ENCODE measurements at places on chromosomes 5 and 9.

GRCh38 chr5:179266291-179267070 is 78.8 kb downstream of the ADAMTS2 start:
- no peak for DNase-seq

- DNase-seq, result no peak
These were observed 929.6 kb upstream of the WWC1 start for GRCh38 chr5:167361795-167362194.

GRCh38 chr9:35294556-35294955 is 132.7 kb downstream of the UNC13B start:
- DNase-seq, result no peak

GRCh38 chr5:107513337-107514085 is 157.2 kb downstream of the EFNA5 start:
- DNase-seq, result no peak

- no peak for DNase-seq
These were observed 772.1 kb upstream of the DMAC1 start for GRCh38 chr9:8571643-8572042.

DNA sequence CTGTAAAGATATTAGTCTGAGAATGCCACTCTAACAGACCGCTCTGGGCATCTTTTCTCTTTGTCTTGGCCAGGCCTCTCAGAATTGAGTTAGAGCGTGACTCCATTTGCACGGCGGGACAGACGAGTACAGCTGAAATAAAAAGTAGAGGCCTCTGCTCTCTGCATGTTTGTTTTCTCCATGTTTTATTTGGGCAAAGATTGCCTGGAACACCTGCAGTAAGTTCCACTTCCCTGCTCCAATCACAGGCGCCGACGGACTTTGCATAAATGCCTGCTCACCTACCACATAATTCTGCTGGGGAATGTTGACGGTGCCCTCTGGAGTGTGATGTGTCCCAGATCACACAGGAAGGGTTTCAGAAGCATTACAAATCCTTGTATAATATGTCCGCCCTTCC is 10.6 kb downstream of the SPOCK1 start:
- no peak for DNase-seq
